Osteocyte (in vitro differentiated cells): ENCODE measurements at places on chromosomes 3 and 15. TPM values are rescaled to one million over a fixed set of nuclear protein-coding genes. Genes with fewer than 3 reads are reported as not detected.
A peak's percentile ranks its signal among the peaks of the same experiment; 100 is the strongest.

IL16 gene
- total RNA-seq = not detected in 2 replicates

DNA sequence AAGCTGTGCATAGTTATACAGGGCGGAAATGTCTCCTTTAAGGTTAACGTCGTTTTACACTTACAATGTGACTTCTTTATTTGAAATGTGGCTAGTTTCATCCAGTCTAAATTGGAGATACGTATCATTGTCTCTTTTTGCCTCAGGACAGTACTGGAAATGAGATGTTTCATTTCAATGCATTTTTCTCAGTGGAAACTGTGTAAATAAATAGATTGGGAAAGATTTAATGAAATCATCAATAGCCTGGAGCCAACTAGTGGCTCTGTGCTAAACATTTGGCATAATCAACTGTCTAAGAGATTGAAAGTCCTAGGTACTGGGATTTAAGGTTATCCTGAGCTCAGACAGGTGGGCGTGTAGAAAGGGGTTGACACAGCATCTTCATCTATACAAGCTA is 691.5 kb upstream of the CCDC54 start:
- DNase-seq = no peak

DNA sequence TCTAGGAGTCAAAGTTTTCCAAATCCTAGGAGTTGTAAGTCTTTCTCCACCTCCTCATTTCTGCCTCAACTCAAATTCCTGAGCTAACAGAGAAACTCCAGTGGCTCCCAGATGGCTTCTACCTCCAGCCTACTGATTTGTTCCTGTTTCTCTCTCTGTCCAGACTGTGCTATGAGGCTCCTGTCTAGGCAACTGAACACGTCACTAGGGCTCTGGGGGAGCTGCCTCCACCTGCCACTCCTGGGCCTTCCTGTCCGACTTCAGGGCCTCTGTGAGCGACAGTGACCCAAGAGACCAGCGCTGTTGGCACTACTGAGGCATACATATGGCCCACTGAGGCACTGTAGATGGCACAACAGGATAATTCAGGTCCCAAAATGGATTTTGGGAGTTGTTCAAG is 71.4 kb downstream of the EXOG start:
- peak; percentile 82 for DNase-seq

SLC12A8 gene
- 2.0 and 3.0 TPM in 2 replicates for total RNA-seq
